Activated CD4-positive, CD25-positive, alpha-beta regulatory T cell treated with anti-CD3 and anti-CD28 coated beads, Interleukin-2, amount 50 U/mL, for 16 hours (primary cell): ENCODE measurements at places on chromosomes 5 and 9.

DNA sequence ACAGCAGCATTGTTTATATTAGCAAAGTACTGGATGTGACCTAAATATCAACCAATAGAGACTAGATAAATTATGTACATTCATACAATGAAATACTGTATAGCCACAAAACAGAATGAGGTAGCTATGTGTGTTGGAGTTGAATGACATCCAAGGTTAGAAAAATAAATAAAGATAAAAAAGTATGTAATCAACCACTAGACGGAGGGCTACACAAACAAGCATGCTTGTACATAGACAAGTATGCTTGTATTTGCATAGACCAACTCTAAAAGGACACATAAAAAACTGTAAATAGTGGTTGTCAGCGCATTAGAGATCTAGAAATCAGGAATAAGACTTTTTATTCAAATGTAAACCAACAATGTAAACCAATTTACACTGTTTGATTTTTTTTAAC, 3.0 kb downstream of the FEM1C start:
- no peak for DNase-seq

DNA sequence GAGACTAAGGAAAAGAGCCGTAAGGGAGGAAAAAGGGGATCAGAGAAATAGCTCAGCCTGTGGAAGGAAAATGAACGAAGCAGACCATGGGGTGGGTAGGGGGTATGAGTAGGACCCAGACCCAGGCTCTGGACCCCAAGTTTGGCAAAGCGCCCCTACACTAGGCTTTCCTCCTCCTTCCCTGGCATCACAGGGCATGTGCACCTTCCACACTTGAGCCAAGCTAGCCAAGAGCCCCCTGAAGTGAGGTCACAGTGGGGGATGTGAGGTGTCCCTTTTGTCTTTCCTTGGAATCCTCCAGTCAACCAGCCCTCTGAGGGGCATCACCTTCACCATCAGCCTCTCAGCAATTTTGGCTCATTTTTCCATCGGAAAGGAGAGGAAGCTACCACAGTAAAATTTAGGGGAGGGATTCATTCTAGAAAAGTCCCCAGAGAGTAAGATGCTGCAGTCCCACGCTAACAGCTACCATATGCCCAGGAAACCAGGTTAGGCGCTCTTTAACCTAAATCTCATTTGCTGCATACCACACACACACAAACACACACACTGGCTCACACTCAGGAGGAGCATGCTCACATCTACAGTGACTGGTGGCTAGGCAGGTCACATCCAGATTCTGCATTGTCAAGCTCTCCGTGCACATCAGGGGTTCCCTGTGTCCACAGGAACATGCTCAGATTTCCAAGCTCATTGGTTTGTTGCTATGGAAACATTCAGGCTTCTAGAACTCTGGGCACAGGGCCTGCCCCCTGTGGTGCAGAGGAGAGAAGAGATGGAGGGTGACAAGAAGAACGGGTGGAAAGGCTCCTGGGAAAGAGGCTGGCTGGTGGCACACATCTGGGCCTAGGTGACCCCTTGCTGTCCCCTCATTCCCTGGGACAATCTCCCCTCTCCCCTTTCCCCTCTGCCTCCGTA, 9.9 kb downstream of the REEP2 start:
- DNase-seq, result no peak

DNA sequence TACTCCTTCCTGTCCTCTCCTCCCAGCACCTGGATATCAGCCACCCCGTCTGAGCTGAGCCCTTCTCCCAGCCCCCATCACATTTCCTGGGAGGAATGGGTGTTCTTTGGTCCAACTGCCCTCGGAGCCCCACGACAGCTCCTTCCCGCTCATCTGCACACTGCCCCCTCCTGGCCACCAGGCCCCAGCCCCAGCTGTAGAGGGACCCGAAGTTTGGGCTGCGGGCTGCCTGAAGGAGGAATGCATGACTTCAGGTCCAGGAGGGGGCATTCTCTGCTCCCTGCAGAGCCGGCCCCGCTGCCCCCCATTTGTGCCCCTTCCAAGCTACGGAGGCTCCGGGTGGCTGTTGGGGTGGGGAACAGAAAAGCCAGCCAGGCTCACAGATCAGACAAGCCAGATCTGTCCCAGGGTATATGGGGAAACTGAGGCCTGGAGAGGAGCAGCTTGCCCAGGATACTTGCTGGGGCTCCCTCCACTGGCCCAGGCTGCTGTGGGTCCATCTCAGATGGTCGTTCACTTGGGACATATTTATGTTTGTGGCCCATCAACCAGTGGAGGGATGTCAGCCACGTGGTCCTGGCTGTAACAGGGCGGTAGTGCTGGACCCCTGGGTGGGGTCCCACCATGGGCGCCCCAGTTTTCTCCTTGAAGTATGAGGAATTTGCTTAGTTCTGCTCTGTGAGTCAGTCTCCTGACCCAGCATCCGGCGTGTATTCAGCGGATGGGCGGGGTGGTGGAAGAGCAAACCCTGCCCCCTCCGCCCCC, 33.1 kb downstream of the DAB2IP start:
- DNase-seq, result no peak

DNA sequence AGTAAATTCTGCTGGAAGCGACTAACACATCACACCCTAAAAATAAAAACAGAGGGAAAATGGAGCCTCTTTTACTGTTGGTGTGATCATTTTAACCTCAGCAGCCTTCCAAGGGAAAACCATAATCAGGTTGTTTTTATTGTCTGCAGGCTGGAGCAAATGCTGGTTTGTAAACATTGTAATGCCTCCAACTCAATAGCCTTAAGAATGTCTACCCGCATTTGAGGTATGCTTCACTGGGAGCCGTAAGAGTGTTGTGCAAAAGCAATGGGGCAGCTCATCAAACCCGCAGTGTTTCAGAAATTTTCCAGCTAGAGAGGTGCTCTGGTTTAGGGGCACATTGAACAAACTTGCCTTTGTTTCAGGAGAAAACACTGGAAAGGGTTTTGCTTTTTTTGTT, 17.0 kb downstream of the NIM1K start:
- no peak for DNase-seq

GRCh38 chr9:110821064-110821463, 152.5 kb downstream of the MUSK start:
- no peak for DNase-seq

- no peak for DNase-seq
Observed at GRCh38 chr5:169296419-169297143, 4.4 kb downstream of the SLIT3 start.

DNA sequence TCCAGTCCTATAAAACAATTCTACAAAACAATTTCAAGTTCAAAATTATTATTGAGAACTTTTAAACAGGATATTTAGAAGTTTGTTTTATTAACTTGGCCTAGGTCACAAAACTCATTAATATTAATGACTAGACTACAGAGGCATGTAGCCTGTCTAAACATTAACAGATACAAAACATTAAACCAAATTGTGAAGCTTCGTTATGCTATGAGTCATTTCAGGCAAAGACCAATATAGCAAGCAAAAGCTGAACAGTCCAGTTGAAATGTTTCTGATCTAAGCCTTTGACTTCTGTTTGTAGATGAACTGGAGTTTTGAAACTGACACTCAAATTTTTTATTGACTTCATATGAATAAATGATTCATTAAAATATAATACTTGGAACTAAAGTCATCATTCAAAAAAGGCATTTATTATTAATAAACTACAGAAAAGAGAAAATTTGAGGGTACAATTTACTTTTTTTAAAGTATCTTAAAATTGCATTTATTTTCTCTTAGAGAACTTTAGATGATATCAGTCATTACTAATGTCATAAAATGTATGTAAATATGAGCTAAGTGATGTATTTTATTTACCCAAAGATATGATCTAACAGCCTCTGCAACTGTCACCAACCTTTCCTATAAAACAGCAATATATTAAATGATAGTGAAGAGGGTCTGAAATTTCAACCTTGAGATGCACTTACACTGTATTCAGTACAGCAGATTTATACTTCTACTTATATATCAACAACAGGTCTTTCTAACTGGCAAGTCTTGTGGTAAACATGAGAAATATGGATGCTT, 188.8 kb downstream of the COMMD10 start:
- no peak for DNase-seq

DNA sequence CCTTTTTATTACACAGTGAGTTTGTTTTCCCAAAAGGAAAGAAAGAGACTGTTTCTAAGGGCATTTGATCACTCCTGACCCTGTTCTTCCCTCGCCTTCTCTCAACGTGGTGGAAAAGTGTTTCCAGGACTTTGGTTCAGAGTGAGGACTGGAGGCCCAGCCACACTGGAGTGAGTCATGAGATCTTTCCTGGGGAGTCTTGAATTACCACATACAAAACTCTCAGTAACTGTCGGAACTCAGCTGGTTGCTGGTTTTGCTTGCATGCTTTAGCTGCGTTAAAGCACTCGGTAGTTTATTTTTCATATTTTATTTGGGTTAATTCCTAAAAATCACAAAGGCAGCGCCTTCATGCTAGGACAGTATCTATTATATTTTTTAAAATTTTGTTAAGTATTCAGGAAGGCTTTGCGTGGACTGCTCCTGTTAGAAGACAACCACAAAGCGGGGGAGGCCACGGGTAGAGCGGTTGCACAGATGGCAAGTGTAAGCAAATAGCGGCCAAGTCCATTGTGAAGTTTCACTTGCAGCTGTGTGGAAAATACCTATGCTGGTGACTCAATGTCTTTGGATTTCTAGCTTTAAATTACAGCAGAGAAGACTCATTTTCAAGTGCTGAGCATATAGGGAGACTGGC, 77.7 kb downstream of the ARSB start:
- no peak for DNase-seq

- DNase-seq, result no peak
Observed at GRCh38 chr5:36659411-36659810, 53.0 kb downstream of the SLC1A3 start.

GRCh38 chr9:130137641-130138081, 34.5 kb upstream of the NCS1 start:
- no peak for DNase-seq
